Hypothalamus (tissue), 51 donors: ENCODE measurements at places on chromosomes 7 and 10.

DNA sequence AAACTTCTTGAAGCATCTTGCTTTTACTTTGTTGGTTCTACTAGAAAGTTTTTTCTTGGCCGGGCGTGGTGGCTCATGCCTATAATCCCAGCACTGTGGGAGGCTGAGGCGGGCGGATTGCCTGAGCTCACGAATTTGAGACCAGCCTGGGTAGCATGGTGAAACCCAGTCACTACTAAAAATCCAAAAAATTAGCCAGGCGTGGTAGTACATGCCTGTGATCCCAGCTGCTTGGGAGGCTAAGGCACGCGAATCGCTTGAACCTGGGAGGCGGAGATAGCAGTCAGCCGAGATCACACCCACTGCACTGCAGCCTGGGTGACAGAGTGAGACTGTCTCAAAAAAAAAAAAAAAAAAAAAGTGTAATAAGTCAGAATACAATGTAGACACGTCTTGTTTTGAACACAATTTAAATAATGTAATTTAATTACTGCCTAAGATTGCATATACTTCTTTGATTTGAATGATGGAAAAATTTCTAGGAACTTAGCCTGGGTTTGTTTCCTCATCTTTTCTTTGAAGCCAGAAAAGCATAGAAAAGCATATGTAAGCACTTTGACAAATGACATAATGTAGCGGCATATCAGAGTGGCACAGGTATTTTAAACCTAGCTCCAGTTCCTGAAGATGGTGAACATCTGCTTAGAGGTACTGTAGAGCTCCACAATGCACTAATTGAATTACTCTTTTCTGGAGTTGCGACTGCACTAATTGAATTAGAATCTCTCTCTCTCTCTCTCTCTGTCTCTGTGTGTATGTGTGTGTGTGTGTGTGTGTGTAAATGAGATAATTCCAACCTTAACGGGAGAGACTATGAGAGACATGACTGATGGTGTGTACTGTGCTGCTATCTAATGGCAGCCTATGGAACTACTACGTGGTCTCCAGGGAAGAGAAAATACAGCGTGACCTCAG, 87.8 kb downstream of the BTRC start:
- peak; percentile 4 for DNase-seq

- no peak for DNase-seq
Measured at GRCh38 chr10:625751-626711, 63.4 kb downstream of the DIP2C start.

DNA sequence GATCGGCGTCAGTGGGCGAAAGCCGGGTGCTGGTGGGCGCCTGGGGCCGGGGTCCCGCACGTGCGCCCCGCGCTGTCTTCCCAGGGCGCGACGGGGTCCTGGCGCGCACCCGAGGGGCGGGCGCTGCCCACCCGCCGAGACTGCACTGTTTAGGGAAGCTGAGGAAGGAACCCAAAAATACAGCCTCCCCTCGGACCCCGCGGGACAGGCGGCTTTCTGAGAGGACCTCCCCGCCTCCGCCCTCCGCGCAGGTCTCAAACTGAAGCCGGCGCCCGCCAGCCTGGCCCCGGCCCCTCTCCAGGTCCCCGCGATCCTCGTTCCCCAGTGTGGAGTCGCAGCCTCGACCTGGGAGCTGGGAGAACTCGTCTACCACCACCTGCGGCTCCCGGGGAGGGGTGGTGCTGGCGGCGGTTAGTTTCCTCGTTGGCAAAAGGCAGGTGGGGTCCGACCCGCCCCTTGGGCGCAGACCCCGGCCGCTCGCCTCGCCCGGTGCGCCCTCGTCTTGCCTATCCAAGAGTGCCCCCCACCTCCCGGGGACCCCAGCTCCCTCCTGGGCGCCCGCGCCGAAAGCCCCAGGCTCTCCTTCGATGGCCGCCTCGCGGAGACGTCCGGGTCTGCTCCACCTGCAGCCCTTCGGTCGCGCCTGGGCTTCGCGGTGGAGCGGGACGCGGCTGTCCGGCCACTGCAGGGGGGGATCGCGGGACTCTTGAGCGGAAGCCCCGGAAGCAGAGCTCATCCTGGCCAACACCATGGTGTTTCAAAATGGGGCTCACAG, 1.1 kb downstream of the EGFR start:
- DNase-seq, result no peak

- no peak for DNase-seq
Measured at GRCh38 chr10:62183442-62183841, 85.2 kb downstream of the RTKN2 start.

- DNase-seq, result no peak
Measured at GRCh38 chr7:114567416-114567815, 152.8 kb downstream of the FOXP2 start.

DNA sequence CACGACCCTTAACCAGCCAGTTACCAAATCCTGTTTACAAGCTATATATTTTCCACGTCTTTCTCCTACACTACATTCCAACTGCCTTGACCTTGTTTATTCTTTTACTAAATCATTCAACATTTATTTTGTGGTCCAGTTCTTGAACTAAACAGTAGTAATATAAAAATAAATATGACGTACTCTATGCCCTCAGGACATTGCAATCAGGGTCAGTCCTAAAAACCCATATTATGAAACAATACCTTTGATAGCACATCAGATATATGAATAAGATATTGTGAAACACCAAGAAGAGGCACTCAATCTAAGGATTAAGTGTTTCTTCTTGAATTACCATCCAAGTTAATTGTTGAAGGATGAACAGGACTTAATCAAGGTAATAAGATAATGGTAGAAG, 52.5 kb upstream of the WNT16 start:
- no peak for DNase-seq

- no peak for DNase-seq
Measured at GRCh38 chr10:102633287-102633686, 11.0 kb upstream of the TRIM8 start.

DNA sequence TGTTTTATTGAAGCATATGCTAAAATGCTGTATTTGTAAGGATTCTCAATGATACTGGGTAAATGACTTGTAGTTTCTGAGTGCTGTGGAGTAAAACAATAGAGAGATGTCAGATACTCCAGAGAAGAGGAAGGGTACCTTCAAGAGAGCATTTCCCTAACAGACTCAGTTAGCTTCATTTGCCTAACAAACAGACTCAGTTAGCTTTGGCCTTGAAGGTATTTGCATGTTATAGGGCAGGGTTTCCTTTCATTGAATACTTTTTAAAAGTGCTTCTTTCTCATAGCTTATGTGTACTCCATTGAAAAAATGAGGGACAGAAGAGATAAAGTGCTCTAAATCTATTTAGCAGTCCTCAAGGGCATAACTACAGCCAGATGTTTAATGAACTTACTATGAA, 101.8 kb downstream of the CHN2 start:
- no peak for DNase-seq

- no peak for DNase-seq
Measured at GRCh38 chr10:34134602-34135001, 680.5 kb downstream of the PARD3 start.

DNA sequence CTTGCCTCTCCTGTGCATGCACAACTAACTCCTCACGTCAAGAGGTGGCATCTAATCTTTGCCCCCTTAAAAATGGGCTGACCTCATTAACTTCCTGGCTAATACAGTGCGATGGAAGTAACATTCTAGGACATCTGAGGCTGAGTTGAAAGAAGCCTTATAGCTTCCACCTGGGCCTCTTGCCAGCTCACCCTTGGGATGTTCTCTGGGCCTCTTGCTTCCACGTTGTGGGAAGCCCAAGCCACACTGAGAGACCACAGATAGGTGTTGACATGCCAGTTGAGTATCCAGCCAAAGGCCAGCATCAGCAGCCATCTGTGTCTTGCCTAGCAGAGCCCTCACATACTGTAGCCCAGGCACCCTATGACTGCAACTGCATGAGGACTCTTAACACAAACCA, 60.8 kb upstream of the GDF10 start:
- DNase-seq, result no peak

- DNase-seq, result no peak
Measured at GRCh38 chr7:147279964-147280374, 1163.4 kb downstream of the CNTNAP2 start.

- DNase-seq, result no peak
Measured at GRCh38 chr7:134539380-134540004, 9.4 kb upstream of the AKR1B15 start.
